ENCODE measurements at places on chromosomes 1 and 21.

GRCh38 chr1:89489047-89489729, 35.4 kb upstream of the LRRC8B start:
- no peak for DNase-seq

- DNase-seq = no peak
Observed at GRCh38 chr1:236948381-236948780, 55.9 kb downstream of the MT1HL1 start.

DNA sequence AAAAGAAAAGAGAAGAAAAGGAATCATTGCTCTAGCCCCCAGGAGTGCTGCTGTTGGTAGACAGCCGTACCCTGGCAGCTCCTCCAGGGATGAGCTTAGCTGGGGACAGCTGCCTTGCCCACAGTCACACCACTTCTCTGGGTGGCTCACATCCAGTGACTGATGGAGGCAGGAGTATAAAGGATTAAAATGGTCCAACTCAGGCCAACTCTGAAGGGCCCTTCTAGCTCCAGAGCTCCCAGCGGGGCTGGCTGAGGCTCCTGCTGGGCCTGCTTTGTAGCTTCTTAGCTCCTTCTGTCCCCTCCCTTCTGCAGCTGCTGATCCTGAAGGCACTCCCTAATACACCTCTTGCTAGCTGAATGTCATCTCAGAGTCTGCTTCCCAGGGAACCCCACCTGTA, 4.4 kb downstream of the CITED4 start:
- DNase-seq = no peak

DNA sequence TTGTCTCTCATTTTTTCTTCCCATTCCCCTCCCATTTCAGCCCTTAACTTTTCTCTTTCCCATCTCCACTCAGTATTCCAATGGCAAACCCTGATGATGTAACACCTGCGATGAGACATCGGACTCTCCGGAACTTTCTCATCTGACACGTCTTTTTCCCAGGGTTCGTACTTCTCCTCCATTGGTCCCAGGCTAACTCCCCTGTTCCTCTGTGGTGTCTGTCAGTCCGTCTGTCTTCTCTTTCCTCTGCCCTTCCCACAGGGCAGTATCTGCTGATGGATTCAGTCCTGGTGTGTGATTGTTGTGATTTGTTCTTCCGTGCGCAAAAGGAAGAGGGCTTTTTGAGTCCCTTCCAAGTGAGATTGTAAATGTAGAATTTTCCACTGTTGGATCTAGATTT, 27.7 kb downstream of the VANGL2 start:
- no peak for DNase-seq

- no peak for DNase-seq
Observed at GRCh38 chr1:2967881-2968280, 53.4 kb upstream of the ACTRT2 start.

DNA sequence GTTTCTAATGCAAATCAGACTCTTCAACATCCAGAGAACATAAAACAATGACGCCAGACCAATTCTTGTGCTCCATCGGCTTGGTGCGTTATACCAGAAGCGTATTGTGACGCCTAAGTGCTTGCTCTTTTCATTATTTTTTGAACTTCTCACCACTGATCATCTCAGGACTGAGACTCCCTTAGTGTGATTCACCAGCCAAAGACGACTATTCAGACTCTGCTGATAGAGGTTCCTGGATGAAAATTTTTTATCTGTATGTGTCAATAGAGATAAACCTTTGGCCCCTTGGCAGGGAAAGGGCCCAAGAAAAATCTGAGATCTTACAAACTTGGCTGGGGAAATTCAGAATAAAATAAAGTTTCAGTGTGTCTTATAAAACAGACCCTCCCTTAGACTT, 856 bp upstream of the GREM2 start:
- DNase-seq = no peak

GRCh38 chr1:24108334-24109165, 3.4 kb downstream of the MYOM3 start:
- no peak for DNase-seq

DNA sequence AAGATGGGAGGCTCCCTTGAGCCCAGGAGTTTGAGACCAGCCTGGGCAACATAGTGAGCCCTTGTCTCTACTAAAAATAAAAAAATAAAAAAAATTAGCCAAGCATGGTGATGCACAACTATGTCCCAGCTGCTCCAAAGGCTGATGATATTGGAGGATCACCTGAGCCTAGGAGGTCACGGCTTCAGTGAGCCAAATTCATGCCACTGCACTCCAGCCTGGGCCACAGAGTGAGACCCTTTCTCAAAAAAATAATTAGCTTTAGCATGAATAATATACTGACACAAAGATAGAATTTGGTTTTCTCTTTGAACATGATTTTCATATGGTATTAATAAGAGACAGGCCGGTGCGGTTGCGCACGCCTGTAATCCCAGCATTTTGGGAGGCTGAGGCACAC, 88.8 kb downstream of the DESI2 start:
- no peak for DNase-seq

DNA sequence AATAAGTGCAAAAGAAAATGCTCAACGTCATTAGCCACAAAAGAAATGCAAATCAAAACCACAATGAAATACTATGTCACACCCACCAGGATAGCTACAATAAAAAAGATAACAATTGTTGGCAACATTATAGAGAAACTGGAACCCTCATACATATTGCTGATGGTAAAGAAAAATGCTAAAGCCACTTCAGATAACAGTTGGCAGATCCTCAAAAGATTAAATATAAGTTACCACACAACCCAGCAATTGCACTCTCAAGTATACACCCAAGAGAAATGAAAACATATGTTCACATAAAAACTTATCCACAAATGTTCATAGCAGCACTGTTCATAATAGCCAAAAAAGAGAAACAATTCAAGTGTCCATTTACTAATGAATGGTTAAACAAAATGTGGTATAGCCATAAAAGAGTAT, 20.7 kb downstream of the TRIM33 start:
- DNase-seq = no peak
